GM23338 (cell line): ENCODE measurements at places on chromosomes 13 and 19.

DNA sequence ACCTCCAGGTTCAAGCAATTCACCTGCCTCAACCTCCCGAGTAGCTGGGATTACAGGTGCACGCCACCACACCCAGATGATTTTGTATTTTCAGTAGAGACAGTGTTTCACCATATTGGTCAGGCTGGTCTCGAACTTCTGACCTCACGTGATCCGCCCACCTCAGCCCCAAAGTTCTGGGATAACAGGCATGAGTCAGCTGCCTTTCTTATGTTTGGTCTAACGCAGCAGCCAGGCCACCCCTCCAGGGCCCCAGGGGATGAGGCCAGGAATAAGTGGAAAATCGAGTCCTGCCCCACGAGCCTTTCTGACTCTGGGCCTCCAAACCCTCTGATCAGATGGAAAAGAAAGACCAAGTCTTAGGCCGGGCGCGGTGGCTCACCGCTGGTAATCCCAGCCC is 44.5 kb downstream of the CERS4 start:
- no peak for DNase-seq

DNA sequence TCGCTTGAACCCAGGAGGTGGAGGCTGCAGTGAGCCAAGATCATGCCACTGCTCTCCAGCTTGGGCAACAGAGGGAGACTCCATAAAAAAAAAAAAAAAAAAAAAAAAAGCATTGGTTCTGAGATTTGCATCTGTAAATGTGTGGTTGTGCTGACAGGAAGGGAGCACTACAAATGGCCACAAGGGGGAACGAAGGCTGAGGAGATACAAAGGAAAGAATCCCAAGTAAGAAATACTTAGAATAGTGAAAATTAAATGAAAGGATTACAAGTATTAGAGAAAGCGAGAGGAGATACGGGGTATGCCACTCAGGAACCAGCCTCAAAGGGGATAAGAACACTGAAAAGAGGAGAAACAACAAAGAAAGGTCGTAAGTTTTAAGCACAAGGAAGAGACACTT is 284.9 kb downstream of the KLF12 start:
- peak; percentile 86 for DNase-seq

DNA sequence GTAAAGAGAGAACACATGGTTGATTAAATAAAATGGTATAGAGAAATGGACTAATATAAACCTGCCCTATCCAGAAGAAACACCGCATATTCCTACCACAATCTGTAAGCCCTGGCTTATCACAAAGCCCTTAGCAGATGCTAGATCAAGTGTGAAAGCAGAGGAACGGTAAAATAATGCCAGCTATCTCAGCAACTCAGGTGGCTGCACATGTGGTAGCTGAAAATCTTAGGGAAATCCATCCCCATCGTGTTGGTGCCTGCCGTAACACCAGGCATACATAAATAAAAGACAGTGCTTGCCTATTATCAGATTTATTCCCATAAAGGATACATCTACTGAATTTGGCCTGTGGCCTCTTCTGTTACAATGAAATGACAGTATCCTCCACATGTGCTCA is 304.1 kb upstream of the MAB21L1 start:
- DNase-seq: no peak

GRCh38 chr19:32101206-32101605 is 244.2 kb upstream of the ZNF507 start:
- DNase-seq: no peak

GRCh38 chr13:50422181-50423148 is 407.2 kb downstream of the KCNRG start:
- DNase-seq: no peak

DNA sequence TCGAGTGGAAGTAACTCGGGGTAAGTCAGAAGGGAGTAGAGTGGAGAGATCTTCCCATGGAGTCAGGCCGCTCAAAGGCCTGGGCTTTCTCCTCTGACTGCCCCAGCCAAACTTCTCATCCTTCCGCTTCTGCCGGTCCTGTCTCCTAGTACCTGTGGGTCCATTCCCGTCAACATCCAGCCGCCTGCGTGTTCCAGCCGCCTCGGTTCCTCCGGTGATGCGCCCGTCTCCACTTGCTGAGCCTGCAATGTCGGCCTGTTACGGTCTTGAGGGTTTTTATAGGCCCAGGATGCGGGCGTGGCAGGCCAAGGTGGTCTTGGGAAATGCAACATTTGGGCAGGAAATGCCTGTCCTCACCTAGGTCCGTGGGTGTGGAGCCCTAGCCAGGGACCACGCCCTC is 38.3 kb downstream of the RASL11A start:
- no peak for DNase-seq

- peak; percentile 75 for DNase-seq
These were observed 18.8 kb downstream of the PDCD5 start for GRCh38 chr19:32599736-32600157.

DNA sequence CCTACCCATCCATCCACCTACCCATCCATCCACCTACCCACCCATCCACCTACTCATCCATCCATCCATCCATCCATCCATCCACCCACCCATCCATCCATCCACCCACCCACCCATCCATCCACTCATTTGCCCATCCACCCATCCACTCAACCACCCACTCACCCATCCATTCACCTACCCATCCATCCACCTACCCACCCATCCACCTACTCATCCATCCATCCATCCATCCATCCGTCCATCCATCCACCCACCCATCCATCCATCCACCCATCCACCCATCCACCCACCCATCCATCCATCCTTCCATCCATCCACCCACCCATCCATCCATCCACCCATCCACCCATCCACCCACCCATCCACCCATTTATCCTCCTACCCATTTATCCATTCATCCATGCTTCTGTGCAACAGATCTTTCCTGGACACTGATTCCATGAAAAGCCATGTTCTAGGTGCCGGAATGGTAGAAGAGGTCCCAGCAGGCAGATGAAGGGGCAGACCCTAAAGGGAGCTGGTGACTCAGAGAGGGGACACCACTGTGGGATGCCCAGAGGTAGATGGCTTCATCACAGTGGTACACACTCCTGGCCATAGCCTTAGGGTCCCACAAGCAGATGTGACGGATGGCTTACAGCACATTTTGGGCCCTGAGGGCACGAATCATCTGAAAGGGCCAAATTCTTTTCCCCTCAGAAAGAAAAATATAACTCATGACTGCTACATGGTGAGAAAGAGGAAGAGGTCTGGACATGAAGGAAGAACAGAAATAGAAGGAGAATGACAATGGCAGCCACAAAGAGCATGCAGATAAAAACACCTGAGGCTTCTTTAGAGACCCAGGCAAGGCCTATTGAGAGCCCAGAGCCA is 76.0 kb downstream of the KCTD15 start:
- DNase-seq: no peak

DNA sequence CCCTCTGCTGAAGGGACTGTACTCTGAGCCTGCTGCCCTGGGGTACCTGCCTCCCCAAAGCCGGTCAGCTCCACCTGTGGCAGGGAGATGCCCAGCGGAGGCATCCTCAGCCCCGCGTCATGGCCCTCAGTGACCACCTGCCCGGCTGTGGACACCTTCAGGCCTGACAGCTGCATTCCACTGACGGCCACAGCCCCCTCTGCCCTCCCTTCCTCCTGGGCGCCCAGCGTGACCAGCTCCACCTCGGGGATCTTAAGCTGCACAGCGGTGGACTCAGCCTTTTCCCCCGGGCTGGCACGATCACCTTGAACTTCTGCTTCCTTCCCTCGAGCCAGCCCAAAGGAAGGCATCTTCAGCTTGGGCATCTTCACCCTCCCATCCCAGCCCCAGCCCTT is 4.8 kb upstream of the HIPK4 start:
- DNase-seq: no peak

- DNase-seq: no peak
These were observed 1351.8 kb upstream of the PCDH20 start for GRCh38 chr13:62767473-62767872.

DNA sequence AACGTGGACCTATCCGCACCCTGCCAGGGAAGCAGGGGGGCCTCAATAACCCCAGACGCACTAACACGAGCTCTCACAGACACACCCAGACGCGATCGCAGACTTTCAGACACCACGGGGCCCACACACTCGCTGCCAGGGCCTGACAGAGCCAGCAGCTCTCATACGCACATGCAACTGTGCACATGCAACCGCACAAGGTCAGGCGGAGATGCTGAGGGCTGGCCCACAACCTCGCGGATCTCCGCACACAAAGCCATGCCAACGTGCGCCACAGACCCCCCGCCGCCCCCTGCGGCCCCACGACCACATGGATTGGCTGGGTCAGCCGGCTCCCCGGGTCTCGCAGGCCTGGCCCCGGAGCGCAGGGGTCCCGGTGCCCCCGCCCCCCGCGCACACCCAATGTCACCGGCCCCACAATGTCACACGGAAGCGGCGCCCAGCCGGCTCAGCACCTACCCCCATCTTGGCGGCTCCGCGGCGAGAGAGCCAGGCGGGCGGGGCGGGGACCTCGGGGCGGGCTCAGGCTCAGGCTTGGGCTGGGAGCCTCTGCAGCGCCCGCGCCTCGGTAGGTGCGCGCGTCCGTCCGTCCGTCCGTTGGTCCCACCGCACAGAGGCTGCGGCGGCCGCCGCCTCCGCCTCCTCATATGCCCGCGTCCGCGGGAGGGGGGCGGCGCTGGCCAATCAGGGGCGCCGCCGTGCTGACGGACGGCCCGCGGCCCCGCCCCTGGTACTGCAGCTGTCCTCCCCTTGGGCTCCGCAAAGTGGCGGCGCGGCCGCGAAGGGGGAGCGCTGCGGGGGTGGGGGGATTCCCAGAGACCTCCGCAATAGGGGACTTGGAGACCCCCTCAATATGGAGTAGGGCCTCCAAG is at the start of gene ATP1A3:
Gene ATP1A3, minus strand, starts transcription at position 619 of the 872 bp plus-strand sequence. Its CDS starts 154 bp downstream, at position 465.
- peak; percentile 85 for DNase-seq
